ENCODE measurements at places on chromosomes 1 and 21.

GRCh38 chr21:14917762-14918161 is 147.0 kb downstream of the NRIP1 start:
- DNase-seq, result no peak

GRCh38 chr1:46061146-46061545 is 71.3 kb downstream of the PIK3R3 start:
- DNase-seq, result no peak

- no peak for DNase-seq
These were observed 109.9 kb downstream of the KIAA0319L start for GRCh38 chr1:35447278-35447677.

DNA sequence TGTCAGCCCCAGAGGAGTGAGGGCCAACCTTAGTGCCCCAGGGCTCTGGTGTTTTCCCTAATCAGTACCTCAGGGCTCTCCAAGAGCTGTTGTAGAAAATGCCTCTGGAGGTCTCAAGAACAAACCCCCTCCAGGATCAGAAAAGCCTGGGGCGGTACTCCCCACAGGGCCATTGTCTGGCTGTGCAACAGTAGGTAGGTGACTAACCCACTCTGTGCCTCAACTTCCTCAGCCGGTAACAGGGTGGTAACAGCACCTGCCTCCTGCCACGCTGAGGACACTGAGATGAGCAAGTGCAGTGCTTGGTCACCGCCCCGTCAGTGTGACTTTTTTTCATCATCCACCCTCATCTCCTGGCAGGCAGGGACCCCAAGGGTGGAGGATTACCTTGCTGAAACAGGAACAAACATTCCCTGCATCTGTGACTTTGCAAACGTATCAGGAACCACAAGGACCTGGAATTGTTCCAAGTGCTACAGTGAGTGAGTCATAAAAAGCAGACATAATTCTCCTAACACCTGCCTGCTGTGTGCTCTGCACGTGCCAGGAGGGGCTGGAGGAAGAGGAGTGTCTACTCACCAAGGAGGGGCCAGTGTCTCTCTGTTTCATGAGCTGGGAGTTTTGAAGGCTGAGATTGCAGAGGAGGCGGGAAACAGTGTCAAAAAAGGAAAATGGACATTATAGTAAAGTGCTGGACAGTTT is 440.8 kb downstream of the NPHP4 start:
- no peak for DNase-seq

- DNase-seq, result peak; percentile 87
These were observed 70.2 kb downstream of the SH3GLB1 start for GRCh38 chr1:86774305-86775295.

- DNase-seq, result no peak
These were observed 20.1 kb downstream of the CBR1 start for GRCh38 chr21:36089946-36090345.

- DNase-seq, result no peak
These were observed 1.4 kb upstream of the CELF3 start for GRCh38 chr1:151718011-151718431.

GRCh38 chr1:205042911-205043806 is at the start of gene CNTN2:
Gene CNTN2, plus strand, starts transcription at chr1:205043212. Its CDS starts 9,974 bp downstream, at chr1:205053186.
- no peak for DNase-seq

GRCh38 chr1:63362578-63362977 is 4.8 kb upstream of the ALG6 start:
- DNase-seq, result no peak

DNA sequence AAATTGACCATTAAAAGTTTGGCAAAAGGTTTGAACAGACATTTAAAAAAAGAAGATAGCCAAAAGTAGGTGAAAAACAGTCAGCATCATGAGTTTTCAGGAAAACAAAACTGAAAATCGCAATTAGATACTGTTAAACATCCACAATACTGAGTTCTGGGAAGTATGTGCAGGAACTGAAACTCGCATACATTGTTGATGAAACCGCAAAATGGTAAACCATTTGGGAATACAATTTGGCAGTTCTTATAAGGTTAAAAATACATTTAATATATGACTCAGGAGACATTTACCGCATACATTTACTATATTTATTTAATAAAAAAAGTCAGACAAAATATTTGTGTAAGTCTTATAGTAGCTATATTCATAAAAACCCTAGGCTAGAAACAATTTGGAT is 393.2 kb downstream of the COL11A1 start:
- peak; percentile 30 for DNase-seq

DNA sequence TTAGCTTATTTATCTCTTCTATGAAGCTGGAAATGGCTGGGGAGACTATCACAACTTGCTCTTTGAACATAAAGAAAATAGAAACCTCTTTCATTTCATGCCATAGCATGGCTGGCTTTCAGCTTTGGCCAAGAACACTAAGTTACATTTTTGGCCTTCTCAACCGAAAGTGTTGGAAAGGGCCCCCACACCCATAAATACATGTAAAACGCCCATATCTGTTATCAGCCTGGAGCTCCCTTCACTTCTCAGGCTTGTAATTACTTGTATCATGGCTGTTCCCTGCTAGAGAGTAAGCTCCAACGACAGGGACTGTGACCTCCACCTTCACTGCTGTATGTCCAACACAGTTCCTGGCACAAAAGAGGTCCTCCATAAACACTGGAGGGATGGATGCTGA is 12.7 kb upstream of the EIF4G3 start:
- no peak for DNase-seq

DNA sequence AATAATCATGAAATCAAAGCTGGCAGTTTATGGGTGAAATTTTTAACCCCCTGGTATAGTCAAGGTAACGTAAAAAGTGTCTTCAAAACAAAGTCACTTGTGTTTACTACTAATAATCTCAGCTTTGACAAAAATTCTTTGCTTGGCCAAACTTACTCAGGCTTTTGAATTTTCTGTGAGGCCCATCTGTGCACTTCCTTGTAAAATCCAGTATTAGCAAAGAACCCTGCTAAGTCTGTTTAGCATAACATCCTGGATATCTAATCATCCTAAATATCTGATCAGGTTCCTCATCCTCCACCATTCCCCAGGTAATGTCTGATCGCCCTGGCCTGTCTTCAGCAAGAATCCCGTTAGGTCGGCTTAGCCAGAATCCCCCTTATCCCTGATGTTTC is 3.0 kb downstream of the LYST start:
- DNase-seq, result no peak

DNA sequence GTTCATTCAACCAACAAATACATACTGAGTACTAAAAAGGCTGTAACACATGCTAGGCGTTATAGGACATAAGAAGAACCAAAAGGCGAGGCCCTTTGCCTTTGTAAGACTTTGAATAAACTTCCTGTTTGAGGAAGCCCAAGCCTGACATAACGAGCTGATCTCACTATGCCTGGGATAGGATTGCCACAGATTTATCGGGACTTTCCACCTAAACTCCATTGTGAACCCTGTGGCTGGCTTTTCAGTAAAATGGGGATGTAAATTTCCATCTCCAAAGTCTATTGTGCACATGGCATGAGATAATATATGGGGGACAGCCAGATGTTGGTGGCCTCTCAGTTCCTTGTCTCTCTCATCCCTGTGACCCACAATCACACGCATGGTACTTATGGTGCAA is 41.9 kb downstream of the LMO4 start:
- no peak for DNase-seq

- DNase-seq, result no peak
These were observed 18.1 kb downstream of the AHCYL1 start for GRCh38 chr1:110002695-110003094.

DNA sequence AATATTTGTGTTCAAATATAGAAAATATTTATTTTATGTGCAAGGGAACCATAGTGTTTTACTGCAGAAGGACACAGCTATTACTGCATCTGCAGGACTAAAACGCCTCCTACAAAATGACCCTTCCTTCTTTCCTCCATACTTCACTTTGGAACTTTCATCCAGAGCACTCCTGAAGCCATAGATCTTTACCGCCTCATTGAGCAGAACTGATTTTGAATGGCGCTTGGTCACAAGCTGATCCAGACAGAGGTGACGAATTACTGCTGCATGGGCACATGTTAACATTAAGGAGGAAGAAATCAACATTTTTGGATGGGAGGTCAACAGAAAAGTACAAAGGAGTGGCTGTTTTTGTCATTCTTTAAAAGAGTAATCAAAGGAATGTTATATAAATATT is 931.6 kb downstream of the NCAM2 start:
- DNase-seq, result no peak

GRCh38 chr1:23167353-23168078 is 1.1 kb downstream of the LUZP1 start:
- DNase-seq, result peak; percentile 67

Measured in fibroblast of skin of right quadriceps (primary cell).